CD4-positive, alpha-beta T cell treated with Interferon alpha-2 for 1 hour (primary cell): ENCODE measurements at places on chromosomes 16 and 17.

DNA sequence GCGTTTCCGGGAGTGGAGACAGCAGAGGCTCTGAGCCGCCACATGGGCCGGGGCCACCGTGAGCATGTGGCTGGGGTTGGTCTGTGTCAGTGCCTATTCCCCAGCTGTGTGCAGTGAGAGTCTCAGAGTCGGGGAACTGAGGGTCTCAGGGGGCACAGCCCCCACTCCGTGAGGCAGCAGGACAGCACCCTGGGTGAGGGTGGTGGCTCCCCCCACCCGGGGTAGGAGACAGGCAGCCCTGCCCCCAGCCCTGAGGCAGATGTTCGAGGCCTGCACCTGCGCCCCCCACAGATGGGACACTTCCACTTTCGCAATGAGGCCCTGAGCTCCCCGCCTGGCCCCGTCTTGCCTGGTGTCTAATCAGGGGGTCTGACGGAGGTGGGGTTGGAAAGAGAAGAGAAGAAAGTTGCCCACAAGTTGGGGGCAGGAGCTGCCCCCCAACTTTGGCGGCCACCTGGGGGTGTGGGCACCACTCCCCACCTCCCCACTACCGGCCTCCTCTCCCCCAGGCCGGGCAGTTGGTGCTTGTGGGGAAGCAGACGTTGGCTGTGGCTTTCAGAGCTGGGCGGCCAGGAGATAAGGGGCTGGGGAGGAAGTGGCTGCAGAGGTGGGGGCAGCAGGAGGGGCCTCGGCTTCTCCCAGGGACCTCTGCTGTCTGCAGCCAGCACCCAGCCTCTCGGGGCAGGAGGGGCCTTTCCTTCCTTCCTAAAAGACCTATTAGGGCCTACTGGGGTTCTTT, 1.8 kb upstream of the CBFA2T3 start:
- DNase-seq: no peak

- DNase-seq: no peak
These were observed 559 bp downstream of the CACNG5 start for GRCh38 chr17:66835476-66835875.

GRCh38 chr17:35743626-35744328, 9.3 kb downstream of the GAS2L2 start:
- DNase-seq: no peak

GRCh38 chr17:72380120-72380519, 259.3 kb downstream of the SOX9 start:
- DNase-seq: no peak

GRCh38 chr17:64982139-64982915, 63.0 kb upstream of the LRRC37A3 start:
- DNase-seq: no peak

DNA sequence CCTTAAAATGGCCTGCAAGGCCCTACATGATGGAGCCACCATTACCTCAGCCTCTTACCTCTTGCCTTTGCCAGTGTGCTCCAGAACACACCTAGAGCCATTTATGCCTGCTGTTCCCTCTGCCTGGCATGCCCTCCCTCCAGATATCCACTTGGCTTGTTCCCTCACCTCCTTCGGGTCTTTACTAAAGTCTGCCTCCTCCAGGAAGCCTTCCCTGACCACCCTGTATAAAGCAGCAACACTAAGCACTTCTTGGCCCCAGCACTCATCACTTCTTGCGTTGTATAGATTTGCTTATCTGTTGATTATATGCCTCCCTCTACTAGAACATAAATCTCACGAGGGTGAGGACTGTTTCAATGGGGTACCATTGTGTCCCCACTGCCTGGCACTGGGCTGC, 25.3 kb downstream of the ANKRD40 start:
- no peak for DNase-seq

DNA sequence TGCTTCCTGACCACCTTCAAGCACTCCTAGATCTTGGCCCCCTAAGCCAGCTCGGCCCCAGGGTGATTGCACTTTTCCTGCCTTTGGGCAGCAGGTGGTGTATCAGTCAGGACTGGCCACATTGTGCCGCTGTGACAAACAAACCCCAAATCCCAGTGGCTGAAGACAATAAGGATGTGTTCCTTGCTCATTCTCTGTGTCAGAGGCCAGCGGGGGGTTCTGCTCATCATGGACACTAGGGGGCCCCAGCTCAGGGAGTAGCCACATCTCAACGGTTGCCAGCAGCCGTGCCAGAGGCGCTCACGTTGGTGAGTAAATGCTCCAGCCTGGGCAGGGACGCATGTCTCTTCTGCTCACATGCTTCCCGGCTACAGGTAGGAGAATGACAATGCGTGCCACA, 60.4 kb downstream of the ZDHHC7 start:
- peak; percentile 38 for DNase-seq

- DNase-seq: no peak
These were observed 18.1 kb downstream of the C17orf100 start for GRCh38 chr17:6669479-6670212.

DNA sequence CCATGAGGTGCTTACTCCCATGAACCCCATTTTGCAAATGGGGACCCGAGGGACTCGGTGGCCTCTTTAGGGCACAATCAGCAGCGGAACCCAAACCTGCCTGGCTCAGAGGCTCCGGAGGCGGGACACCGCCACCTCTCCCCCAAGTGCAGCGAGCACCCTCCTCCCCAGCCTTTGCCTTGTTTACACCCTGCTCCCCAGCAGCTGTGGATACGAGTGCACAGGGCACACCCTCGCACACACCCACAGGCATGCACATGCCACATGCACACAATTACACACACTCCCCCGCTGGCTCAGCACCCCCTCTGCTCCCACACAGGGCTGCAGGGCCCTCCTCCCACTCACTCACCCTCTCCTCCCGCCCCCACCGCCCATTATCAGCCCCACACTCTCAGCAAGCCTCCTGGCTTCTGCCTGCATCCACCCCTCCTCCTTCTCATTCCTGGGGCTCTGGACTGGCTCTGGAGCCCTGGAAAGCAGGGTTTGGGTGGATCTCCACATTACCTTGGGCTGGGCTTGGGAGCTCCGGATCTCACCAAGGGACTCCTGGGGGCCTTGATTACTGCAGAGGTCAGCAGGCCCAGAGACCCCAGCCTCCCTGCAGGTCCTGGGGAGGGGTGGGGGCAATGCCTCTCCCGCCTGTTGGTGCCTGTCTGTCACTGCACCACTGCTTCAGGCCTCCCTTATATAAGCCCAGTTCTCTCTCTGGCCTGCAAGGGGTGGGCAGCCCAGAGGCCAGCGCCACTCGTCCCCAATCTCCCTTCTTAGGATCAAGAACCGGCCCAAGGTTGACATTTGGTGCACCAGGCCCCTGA, 6.4 kb downstream of the PDK2 start:
- no peak for DNase-seq

DNA sequence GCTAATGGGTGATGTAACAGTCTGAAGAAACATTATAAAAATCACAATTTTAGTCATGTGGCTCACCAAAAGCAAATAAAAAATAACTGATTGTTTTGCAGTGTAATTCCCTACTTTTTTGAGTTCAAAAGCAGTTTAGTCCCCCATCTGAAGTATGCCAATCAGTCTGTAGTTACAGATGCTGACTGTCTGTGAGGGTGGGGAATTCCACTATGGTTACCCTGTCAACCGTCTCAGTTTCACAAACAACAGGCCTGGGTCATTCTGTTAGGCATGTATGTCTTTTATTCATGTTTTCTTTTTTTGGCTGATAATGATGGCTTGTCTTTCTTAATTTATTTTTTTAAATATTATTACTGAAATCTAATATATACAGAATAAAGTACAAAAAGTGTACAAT, 69.3 kb downstream of the STXBP4 start:
- DNase-seq: peak; percentile 7

DNA sequence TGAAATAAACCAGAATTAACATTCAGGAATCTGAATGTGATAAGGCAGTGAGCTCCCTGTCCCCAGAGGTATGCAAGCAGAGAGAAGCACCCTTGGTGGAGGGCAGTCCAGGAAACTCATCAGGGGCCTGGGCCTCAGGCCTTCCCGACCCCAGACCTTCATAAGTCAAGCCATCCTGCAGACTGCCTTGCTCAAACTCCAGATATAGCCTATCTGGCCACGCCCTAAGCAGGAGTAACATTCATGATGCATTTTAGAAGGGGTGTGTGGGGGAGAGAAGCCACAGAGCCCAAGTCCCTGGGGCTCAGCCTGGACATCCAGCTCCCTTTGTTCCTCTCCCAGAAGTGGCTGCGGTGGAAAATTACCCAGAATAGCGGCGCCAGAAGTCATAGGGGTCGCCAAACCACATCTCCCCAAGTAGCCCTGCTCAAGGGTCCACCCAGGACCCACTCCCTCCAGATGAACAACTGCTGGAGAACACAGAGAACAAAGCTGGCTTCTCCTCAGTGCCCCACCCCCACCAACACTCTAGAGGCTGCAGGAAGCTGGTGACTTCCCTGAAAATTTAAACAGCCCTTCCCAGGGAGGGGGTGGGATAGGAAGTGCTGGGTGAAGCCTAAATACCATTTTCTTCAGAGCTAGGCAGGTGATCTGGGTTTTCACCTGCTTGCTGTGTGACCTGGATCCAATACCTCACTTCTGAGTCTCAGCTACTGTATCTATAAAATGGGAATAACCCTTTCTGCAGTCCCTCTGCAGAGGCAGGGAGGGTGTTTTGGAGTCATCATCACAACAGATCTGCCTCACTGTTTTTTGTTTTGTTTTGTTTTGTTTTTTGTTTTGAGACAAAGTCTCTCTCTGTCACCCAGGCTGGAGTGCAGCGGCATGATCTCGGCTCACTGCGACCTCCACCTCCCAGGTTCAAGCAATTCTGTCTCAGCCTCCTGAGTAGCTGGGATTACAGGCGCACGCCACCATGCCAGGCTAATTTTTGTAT, 1.5 kb upstream of the SREBF1 start:
- no peak for DNase-seq

GRCh38 chr16:16048904-16049582, 99.6 kb downstream of the ABCC1 start:
- DNase-seq: no peak

DNA sequence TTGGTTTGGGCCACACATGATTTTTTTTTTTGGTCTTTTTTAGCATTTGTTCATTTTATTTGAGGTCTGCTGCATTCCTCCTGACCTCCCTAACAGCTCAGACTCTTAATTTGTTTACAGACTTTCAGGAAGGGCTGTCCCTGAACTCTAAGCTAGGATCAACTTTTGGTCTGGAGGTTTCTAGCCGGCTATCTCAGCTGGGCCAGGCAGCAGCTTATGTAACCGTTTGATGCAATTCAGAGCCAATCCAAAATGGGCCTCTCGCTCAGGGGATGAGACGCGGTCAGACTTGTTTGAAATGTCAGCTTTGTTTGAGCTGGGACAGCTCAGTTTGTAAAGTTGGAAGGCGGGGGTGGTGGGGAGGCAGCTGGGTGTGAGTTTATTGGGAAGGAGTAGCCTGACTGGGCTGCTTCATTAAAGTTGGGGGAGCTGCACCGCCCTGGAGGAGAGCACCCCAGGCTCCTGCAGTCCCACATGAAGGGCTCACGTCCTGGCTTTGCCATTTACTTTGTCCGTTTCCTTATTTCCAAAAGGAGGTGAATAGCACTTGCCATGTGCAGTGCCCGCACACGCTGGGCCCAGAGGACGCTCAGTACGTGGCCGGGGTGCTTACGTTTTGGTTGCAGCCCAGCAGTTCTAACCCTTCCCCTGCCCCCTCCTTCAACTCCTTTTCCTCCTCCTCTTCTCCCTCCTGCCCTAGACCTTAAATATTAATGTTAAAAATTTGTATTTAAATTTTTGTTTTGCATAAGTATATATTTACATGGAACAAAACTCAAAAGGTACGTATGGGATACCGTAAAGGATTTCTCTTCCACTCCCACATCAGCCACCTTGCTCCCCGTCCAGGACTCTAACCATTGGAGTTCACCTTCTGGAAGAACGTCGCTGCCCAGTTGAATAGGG, 121.2 kb downstream of the SNX29 start:
- DNase-seq: no peak

GRCh38 chr16:58409316-58409973, 17.2 kb downstream of the GINS3 start:
- DNase-seq: no peak

DNA sequence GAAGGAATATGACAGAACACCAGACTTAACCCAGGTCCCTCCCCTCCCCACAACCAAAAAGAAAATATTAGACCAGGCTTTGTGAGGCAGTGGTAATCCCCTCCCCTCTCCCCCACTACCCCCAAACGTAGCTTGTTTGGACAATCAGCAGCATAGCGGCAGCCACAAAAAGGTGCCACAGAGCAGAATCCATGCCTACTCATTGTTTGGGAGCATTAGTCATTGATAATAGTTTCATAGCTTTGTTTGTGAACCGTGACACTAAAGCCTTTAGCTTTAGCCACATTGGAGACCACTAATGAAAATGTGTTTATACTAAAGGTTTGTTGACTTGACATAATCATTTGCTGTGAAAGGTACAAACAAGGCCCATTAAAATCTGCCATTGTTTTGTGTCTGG, 65.1 kb downstream of the NUP93 start:
- DNase-seq: no peak

GRCh38 chr16:1053121-1053521, 19.4 kb upstream of the SSTR5 start:
- DNase-seq: no peak

GRCh38 chr17:59763861-59764260, 56.4 kb downstream of the VMP1 start:
- DNase-seq: no peak

DNA sequence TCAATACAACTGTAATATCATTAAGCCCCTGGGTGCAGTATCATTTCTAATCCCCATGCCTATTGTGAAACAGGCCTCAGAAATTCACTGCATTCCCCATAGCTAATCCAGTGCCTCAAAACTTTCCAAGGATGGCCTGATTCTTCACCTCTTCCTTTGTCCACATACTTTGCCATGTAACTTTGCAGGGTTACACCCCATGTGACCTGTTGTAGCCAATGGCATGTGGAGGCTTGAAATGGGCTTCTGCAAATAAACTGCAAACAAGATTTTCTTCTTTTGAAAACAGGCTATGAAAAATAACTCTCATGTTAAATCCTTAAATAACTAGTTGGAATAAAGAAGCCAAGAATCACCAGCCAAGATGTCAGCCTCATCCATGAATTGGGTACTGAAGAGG, 35.9 kb downstream of the ABCA10 start:
- DNase-seq: no peak

DNA sequence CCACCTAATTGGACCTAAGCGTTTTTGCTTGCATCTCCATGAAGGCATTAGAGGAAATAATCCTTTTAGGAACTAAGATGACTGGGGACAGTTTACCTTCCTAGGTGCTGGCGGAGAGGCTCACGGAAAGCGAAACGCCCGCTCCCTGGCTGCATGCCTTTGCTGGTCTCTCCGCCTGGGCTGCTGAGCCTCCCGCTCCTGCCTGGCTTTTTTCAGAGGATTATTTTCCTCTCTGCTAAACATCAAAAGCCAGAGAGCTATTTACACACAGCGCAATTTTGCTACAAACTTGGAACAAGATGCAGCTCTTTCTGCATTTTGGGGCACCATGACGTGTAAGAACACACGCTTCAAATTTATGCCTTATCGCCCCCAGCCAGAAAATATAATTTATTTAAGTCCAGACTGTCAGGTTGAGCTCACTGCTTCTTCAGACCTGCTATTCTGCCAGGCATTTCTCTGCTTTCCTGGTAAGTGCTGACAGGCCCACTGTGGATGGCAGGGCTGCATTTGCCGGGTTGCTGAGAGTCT, 124.4 kb downstream of the SPACA3 start:
- no peak for DNase-seq

GRCh38 chr16:4067262-4068001, 48.8 kb downstream of the ADCY9 start:
- no peak for DNase-seq
